ENCODE measurements at places on chromosomes 2 and 18. TPM values are rescaled to one million over a fixed set of nuclear protein-coding genes. Genes with fewer than 3 reads are reported as not detected.
A peak's percentile ranks its signal among the peaks of the same experiment; 100 is the strongest.

DNA sequence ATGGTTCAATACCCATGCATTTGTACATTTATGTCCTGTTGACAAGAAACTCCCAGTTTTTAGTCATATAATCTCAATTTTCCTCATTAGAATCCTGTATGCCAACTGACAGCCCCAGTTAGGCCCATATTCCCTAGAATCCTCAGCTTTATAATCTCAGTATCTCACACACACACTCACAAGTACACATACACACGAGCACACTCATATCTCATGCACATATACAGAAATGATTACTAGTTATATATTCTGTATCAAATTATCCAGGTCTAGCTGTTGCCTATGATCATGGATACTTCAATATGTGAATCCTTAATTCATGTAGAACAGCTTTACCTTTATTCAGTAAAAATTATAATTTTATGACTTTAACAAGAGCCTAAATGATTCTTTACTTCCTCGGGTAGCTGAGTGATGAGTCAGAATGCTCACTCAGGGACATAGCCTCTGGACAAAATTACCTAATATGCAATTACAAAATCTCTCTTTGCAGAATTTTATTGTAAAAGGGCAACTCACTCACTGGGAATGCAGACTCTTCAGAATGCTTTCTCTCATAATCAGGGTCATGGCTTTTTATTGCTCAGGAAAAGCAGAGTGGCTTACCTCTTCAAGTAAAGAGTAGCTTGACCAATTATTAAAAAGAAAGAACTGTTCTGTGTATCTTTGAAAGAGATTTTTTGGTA lies 193.6 kb upstream of the PIK3C3 start:
- DNase-seq: no peak

- no peak for DNase-seq
These were observed 55.6 kb upstream of the CCDC85A start for GRCh38 chr2:56128235-56128634.

GRCh38 chr2:175282300-175282699 lies 100.8 kb upstream of the ATP5MC3 start:
- DNase-seq: peak; percentile 21

DNA sequence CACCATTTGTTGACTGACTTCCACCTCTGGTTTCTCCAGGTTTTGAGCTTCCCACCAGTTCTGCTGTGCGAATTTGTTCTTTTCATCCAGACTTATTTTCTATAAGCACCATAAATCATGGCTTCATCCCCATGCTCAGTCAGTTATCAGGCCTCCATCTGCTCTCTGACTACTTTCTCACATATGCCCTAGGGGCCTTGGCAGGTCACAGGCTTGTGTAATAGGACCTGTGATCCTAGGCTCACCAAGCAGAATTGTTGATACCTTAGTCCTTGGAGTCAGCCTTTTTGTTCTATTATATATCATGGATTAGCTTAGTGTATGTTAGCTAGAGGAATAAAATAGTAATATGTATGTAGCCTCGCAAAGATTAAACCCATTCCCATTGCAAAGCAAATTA lies 284.2 kb upstream of the TANK start:
- no peak for DNase-seq

GRCh38 chr18:62450546-62451410 lies 72.0 kb upstream of the ZCCHC2 start:
- DNase-seq: no peak

- no peak for DNase-seq
These were observed 14.2 kb downstream of the ESPNL start for GRCh38 chr2:238114331-238114841.

- peak; percentile 86 for DNase-seq
These were observed 118.6 kb downstream of the ANKRD44 start for GRCh38 chr2:197191940-197192322.

DNA sequence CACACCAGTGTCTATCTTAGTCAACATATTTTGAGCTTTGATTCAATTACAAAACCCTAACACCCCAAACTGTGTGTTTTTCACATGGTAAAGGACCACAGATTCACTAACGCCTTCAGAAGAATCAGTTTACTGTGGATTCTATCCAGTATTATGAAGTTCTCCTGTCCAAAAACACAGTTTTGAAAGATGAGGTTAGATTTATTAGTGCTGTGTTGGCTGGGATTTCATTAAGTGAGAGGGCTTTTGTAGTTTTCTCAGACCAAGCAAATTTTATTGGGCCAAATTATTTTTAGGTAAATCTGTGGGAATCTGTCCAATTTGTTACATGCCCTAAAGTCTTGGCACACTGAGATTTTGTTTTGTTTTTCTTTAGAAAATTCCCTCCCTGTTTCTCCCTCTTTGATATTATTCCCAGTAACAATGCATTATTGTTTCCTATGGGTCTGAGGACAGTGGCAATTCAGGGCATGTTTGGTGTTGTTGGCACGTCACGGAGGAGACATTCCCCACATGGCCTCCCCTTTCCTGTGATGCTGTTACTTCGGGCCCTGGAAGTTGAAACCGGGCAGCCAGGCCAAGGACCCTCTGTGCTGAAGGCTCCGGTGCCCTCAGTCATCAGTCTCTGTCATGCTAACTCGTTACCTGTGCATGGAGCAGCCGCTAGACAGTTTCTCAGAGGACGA lies 87.5 kb upstream of the ALKAL2 start:
- no peak for DNase-seq

GRCh38 chr2:130387804-130388203 lies 31.9 kb downstream of the PTPN18 start:
- DNase-seq: no peak

- no peak for DNase-seq
These were observed 24.1 kb upstream of the ANXA4 start for GRCh38 chr2:69717861-69718273.

DNA sequence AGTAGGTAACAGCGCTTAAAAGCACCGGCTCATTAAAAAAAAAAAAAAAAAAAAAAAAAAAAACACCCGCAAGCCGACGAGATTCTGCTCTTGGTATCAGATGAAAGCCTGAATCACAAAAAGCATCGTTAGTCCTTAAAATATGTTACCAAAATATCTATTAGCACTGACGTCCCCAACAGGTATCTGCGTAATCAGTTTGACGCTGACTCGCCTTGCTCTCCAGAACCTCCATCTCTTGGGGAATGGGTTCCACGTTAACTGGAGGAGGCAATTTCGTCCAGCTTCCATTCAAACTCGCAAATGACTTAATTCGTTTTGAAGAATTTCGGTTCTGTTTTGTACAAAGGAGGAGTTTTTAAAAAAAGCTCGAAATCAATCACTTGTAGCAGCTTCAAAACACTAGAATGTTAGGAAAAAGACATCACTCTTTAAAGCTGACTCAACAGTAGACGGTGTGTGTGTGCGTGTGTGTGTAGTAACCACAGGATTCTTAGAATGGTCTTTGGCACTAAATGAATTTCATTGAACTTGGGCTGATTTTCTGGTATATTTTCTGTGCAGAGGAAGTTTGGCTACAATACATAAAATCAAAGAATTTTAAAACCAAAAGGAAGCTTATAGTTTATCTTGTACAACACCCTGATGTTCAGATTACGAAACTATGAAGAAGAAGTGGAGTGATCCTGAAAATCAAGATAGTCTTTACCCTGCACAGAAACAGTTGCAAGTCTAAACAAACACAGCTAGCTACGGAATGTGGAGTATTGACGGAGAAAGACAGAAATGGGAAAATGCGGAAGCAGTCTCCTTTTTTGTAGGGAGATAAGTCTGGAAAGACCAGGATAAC lies 1.1 kb upstream of the PGAP1 start:
- peak; percentile 65 for DNase-seq

- DNase-seq: no peak
These were observed 181.2 kb downstream of the ATAD2B start for GRCh38 chr2:23745726-23746105.

- no peak for DNase-seq
These were observed 50.1 kb downstream of the MBP start for GRCh38 chr18:77082316-77082955.

DNA sequence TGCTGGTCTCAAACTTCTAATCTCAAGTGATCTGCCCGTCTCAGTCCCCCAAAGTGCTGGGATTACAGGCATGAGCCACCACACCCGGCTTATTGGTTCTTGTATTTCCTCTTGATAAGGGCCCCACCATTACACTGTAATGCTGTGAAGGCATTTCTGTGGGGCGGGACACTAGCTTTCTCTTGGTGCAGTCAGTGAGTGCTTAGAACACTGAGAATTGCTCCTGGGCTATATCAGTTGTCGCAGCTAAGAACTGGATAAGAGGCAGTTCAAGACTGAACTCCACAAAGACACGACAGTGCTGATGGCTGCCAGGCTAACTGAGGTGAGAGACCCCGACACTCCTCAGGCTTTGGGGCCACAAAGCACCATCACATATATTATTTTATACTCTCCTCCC lies 2.1 kb downstream of the KHK start:
- DNase-seq: no peak

DNA sequence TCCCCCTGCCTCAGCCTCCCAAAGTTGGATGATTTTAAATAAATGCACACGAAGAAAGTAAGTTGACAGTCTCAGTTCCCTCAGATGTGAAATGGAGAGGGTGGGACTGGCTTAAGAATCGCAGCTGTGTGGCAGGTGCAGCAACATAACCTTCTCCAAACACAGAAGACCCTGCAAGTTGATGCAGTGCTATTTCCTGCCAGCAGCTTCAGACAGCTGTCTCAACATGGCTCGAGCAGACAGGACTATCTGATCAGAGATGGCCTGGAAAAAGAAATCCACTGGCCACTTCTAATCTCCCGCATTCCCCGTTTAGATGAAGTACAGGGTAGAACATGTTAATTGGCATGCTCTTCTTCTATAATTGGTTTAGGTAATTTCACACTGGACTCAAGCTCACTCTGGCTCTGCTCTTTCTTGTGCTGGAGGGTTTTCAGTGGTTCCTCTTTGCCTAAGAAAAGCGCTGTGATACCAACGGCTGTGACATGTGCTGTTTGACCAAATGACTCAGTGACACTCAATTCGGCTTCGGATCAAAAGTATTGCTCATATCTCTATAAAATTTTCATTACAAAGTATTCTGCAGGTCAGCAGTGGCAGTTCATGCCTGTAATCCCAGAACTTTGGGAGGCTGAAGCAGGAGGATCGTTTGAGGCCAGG lies 40.2 kb downstream of the MYOM1 start:
- no peak for DNase-seq

GRCh38 chr2:39027421-39027820 lies 93.4 kb downstream of the SOS1 start:
- DNase-seq: no peak

GRCh38 chr18:71831039-71831438 lies 713.1 kb downstream of the CBLN2 start:
- no peak for DNase-seq

GRCh38 chr2:172460780-172461201 lies 33.4 kb downstream of the ITGA6 start:
- no peak for DNase-seq

GRCh38 chr2:175310813-175311504 lies 129.4 kb upstream of the ATP5MC3 start:
- no peak for DNase-seq

- DNase-seq: no peak
These were observed 37.0 kb downstream of the POLR1A start for GRCh38 chr2:86068648-86069047.

- DNase-seq: peak; percentile 23
These were observed 55.2 kb upstream of the SEMA4C start for GRCh38 chr2:96924775-96925747.

DNA sequence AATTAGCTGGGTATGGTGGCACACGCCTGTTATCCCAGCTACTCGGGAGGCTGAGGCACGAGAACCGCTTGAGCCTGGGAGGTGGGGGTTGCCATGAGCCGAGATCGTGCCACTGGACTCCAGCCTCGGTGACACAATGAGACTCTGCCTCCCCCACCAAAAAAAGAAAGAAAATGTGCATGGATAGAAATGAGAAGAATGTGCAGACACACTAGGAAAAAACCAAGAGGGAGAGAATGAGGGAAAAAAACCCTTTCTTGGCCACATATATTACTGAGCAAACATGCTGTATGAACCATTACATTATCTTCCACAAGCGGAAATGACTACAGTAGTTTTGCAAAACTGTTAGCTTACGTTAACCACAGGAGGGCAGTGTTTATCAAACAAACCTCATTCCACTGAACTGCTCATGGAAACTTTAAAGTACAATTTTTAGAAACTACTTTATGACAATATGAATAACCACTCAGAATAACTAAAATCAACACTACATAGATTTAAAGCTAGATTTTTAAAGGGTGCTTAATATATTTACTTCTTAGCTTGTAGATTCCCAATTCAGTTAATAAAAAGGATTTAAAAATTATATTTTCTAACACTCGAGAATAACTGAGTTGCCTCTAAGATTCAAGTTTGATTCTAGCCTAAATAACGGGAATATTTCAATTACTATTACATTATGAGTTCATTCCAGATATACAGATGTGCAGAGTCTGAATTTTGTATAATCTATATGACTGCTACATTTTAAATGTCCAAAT lies 26.4 kb downstream of the ASXL2 start:
- DNase-seq: peak; percentile 72

Gene NYAP2
- not detected for polyA plus RNA-seq

Gene IGFBP5
- polyA plus RNA-seq: not detected

Gene EGR4
- not detected for polyA plus RNA-seq

Gene HAAO
- polyA plus RNA-seq: 0.21 TPM

Gene UPP2
- polyA plus RNA-seq: not detected

Gene FASTKD2
- polyA plus RNA-seq: 26.2 TPM

Gene GAREM1
- not detected for polyA plus RNA-seq

Gene MROH2A
- not detected for polyA plus RNA-seq

Gene HOXD8
- not detected for polyA plus RNA-seq

Gene CNGA3
- not detected for polyA plus RNA-seq

Gene PSD4
- 11.9 TPM for polyA plus RNA-seq

Measured in CD4-positive, alpha-beta memory T cell (primary cell).